Body of pancreas (tissue), 4 donors: ENCODE measurements at places on chromosomes 3 and 15. TPM values are rescaled to one million over a fixed set of nuclear protein-coding genes. Genes with fewer than 3 reads are reported as not detected.

GRCh38 chr3:14286887-14287500 lies 108.4 kb downstream of the LSM3 start:
- no peak for DNase-seq

DNA sequence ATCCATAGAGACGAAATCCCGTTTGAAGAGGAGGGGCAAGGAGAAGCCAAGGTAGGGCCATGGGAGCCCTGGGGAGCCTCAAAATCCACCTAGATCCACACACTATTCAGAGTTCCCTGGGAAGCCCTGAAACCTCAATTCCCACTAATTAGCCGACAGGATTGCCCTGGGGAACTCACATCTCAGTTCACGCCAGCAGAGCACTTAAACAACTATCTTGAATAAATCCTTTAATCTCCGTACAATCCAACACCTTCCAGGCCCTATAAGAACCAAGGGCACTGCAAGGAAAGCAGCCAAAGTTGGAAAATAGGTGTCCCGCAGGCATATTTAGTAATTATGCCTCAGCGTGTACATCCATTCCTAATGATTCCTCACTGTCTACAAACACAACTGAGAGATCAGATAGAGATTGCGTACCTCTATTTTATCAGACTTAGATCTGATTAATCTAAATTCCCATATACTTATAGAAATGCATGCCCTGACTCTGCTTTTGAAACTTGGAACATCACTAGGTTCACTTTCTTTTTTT lies 25.6 kb upstream of the EIF4A2 start:
- DNase-seq, result no peak

- no peak for DNase-seq
These were observed 109.2 kb downstream of the NEDD4 start for GRCh38 chr15:55884223-55884622.

DNA sequence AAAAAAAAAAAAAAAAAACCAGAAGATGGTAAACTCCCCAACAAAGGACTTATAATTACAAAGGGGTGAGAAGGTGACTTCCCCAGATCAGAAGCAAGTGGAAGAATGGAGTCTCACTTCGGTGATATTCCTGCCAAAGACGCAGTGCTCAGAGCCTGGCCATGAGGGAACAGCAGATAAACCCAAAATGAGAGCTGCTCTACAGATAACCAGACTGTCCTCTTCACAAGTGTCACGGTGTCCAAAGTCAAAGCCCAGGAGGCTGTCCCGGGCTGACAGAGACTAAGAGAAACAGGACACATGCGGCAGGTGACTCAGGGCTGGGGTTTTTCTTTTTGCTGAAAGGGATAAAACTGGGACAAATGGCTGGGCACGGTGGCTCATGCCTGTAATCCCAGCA lies 48.8 kb downstream of the HMCES start:
- no peak for DNase-seq

- no peak for DNase-seq
These were observed 147.7 kb upstream of the BHLHE40 start for GRCh38 chr3:4831580-4831950.

DNA sequence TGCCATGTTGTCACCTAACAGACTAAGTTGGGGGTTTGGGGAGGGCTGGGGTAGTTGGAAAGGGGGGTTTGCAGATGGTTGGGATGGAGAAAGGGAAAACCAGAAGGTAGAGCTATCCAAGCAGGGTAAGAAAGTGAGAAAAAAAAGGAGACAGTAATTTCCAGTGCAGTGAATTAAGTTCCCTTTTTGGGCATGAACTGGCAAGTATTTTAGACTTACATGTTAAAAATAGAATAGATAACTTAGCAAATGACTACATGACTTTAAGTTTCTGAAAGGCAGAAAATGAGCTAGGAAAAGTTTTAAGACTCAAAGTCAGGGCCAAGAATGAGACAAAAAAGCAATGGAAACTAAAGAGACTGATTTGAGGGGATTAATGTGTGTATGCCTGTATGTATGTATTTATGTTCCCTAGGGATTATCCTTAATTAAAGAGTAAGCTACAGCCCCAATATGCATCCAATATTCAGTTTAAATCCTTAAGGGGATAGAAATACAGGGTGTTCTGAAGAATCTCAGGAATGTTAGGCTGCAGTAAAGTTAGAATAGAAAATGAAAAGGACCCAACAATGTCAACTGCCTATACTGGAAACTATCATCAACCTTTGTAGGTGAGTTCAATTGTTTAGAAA lies 285.2 kb upstream of the MME start:
- DNase-seq, result no peak

GRCh38 chr3:131142580-131142979 lies 115.9 kb downstream of the NEK11 start:
- no peak for DNase-seq

DNA sequence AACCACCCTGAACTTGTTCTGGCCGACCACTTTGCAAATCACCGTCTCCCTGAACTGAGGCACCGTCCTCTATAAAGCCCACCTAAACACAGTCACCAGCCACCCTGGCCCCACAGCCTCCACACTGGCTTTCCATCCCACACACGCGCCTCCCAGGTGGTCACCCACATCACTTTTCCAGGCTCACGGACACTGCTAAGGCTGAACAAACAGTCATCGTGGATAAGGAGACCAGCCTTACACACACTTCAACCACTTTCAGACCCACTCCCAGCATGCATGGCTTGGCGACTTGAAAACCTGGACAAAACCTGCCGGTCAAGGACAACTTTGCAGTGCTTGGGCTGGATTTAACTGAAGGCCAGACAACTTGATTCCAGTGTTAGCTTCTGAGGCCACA lies 8.4 kb downstream of the CHSY1 start:
- no peak for DNase-seq

DNA sequence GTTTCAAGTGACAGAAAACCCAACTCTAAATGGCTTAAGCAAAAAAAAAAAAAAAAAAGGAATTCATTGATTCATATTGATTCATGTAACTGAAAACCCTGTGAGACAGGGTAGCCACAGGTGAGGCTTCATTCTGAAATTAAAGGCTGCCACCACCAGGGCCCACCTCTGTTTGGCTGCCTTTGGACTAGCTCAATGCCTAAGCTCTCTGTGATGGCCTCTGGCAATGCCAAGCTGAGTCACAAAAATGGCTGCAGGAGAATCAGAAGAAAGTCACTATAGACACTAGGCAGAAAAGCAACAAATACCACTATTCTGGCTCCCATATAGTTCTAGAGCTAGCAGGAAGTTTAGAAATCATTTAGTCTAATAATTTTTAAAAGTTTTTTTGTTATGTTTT lies 38.2 kb upstream of the GYG1 start:
- no peak for DNase-seq

DNA sequence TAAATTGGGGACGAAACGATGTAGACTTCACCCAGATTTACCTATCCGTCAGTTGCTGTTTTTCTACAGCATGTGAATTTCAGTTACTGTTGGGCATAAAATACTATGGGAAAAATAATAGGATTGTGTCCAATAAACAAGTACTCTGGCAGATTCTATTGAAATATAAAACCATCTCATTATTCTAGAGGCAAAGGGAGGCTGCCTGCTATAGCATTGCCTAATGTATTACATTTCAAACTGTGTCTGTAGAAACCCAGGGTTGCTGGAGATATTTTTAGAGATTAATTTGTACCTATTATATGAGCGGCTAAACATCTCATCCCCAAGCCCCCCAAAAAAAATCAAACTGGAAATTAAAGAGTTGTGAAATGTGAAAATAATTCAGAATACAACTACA lies 159.6 kb upstream of the IL12A start:
- DNase-seq, result no peak

GRCh38 chr3:148789146-148789545 lies 38.5 kb upstream of the CPB1 start:
- DNase-seq, result no peak

- no peak for DNase-seq
These were observed 13.8 kb downstream of the KLHL6 start for GRCh38 chr3:183541738-183542137.

DNA sequence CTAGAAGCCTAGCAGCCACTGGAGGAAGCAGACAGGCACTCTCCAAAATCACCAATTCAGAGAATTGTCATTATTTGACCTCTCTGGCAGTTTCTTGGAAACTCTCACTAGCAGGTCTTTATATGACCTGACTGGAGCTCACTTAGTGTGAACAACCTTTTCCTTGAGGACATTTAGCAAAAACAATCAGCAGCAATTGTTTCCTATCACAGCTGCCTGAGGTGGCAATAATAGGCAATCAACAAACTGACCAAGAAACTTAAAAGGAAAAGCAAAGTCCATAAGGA lies 162.4 kb upstream of the STT3B start:
- no peak for DNase-seq

DNA sequence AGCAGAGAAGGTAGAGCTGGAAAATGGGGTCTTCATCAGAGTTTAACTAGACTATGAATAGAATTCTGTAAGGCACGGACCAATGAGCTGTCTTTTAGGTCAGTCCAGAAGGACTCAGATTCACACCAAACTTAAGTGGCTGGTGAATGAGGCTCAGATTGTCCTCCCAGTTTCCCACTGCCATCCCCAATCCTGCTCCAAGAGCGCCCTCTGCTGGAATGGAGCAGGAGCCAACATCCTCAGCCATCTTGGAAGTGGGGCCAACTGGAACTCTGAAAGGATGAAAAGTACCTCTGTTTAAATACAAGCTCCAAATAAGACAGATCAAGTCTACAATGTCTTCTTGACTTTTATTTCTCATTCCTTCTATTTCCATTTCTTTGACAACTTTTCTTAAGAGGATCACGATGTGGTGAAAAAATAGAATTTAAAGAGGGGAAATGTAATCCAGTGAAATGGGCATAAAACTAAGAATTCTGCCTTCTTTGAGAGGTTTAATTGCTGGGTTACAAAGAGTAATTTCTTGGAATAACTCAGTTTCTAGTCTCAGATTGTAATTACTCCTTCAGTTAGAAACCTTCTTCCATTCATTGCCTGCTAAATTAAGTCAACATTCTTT lies 217.1 kb upstream of the TPRG1 start:
- DNase-seq, result peak; percentile 86

GRCh38 chr3:122690096-122690495 lies 9.5 kb downstream of the PARP14 start:
- DNase-seq, result no peak

- no peak for DNase-seq
These were observed 334.3 kb downstream of the UNC13C start for GRCh38 chr15:54312528-54312927.

DNA sequence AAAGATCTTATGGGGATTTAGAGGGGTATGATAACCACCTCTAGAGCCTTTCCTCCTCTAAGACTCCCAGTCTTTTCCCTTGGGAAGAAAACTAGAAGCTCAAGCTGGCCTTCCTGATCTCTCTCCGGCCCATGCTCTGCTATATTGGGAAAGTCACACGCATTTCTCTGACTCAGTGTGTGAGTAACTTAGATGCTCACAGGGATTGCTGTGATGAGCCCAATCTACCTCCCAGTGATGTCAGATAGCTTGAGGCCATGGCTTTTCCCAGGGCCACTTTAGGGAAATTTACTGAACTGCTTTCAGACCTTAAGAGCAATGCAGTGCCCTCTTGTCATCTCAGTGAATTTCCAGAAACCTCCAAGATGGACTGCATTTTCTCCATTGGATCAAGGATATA lies 8.6 kb upstream of the ST8SIA2 start:
- no peak for DNase-seq

DNA sequence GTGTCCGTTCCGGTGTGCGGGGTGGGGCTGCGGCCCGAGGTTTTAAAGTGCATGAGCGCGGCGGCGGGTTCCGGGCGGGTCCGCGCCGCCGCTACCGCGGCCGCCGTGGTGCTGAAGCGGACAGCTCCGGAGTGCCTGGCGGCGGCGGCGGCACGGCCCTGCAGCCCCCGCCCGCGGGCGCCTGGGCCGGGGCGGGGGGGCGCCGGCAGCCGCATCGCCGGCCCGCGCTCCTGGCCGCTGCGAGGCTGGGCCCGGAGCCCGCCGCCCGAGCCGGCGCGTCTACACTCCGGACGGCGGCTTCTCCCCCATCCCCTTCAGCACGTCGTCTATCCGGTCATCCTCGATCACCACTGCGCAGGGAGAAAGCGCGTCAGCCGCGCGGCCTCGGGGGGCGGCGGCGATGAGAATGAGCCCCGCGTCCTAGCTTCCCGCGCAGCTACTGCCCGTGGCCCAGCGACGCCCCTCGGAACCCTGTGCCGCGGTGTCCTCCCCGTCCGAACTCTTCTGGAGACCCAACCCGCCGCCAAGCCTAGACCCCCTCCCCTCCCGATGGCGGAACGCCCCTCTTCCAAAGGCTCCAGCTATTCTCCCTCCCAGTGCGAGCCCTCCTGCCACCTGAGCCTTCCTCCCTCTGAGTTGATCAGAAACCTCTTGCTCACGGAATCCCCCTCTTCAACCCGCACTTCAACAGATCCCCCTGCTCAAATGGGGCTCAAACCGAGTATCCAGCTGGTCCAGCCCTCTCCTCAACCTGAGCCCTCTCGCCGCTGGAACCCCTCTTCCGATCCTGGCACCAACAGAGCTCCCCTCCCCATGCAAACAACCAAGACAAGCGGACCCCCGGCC lies 1.3 kb downstream of the CAMK2N2 start:
- peak; percentile 56 for DNase-seq

GRCh38 chr3:114902691-114903101 lies 244.4 kb downstream of the ZBTB20 start:
- DNase-seq, result no peak

DNA sequence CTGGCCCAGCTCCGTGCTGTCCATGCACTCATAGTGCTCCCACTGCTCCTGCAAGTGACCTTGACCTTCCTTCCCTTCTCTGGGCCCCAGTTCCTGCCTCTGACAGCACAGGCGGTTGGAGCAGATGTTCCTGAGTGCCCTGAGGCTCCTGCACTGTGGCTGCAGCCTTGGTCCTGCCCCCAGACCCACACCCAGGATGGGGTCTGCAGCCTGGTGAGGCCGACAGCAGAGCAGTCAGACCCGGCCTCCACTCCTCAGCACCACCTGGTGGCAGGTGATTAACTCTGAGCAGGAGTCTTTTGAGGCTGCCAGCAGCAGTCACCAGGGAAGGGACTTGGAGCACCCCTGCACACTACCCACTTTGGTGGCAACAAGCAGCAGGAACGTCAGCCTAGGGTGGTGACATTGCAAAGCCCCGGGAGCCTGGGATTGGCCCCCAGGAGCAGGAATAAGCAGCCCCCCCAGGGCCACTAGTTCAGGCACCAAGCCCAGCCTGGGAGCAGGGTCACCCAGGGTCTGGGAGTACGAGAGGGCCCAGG lies 64.6 kb downstream of the CYP11A1 start:
- DNase-seq, result peak; percentile 41

SNX22 gene
- under 0.01 TPM for total RNA-seq

ST8SIA2 gene
- not detected for total RNA-seq

XIRP1 gene
- total RNA-seq, result not detected

DUT gene
- total RNA-seq, result 77.8 TPM

SLC35G2 gene
- total RNA-seq, result 7.8 TPM

DUOX1 gene
- 0.26 TPM for total RNA-seq

RRP9 gene
- total RNA-seq, result 13.2 TPM

GOLGA8R gene
- total RNA-seq, result 6.2 TPM

WDR49 gene
- 2.3 TPM for total RNA-seq

GOLGA6L7 gene
- not detected for total RNA-seq

RLBP1 gene
- total RNA-seq, result not detected

PDCD10 gene
- 24.4 TPM for total RNA-seq

CCR3 gene
- total RNA-seq, result not detected

KNG1 gene
- not detected for total RNA-seq

GP9 gene
- not detected for total RNA-seq
